Stimulated activated CD4-positive, alpha-beta T cell treated with anti-CD3 and anti-CD28 coated beads, Interleukin-4, amount 100 ng/mL, for 24 hours (primary cell): ENCODE measurements at places on chromosomes 5 and 9.

- DNase-seq, result no peak
Measured at GRCh38 chr9:107730666-107731065, 241.1 kb upstream of the KLF4 start.

DNA sequence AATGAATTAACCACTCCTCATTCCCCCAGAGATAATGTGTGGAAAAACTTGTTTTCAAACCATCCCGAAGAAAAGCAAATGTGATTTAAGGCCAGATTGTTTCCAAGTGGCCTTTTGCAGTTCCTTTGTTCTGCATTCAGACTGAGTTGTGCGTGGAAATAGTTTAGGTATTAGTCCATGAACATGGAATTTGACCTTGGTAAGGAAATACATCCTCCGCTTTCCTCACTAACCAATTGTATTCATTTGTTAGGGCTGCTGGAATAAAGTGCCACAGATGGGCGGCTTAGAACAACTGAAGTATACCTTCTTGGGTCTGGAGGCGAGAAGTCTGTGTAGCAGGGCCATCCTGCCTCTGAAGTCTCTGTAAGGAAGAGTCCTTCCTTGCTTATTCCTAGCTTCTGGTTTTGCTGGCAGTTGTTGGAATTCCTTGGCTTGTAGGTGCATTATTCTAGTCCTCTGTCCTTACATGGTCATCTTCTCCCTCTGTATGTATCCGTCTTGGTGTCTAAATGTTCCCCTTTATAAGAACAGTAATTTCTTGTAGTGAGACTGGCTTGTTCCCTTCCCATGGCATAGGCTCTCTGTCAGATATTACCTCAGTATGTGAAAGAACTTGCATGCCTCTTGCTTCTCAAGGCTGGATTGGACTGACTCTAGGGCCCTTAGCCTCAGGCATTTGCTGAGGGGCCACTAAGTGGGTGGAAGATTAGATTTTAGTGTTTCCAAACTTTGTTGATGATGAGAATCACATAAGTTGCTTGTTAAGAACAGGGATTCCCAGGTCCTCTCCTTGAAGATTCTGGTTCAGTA lies 53.9 kb downstream of the RAI14 start:
- DNase-seq, result no peak

- no peak for DNase-seq
Measured at GRCh38 chr5:91438871-91439270, 55.8 kb upstream of the ARRDC3 start.

- no peak for DNase-seq
Measured at GRCh38 chr9:129473523-129474244, 147.2 kb downstream of the C9orf50 start.

DNA sequence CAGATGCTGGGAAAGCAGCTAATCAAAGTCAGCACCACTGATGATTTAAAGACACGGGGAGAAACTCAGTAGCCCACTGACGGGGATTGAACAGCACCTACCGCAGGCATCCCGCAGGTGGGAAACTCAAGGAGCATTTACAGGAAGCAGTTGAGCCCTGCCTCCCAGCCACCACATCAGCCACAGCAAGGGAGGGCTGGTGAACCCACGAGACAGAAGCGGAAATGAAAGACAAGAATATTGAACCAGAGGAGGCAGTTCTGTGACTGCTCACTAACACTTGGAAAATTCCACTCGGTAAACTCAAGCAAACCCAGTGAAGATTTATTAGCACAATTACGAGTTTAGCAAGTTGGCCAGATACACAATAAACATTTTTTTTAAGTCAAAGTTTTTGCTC lies 10.6 kb upstream of the FAM163B start:
- peak; percentile 49 for DNase-seq

DNA sequence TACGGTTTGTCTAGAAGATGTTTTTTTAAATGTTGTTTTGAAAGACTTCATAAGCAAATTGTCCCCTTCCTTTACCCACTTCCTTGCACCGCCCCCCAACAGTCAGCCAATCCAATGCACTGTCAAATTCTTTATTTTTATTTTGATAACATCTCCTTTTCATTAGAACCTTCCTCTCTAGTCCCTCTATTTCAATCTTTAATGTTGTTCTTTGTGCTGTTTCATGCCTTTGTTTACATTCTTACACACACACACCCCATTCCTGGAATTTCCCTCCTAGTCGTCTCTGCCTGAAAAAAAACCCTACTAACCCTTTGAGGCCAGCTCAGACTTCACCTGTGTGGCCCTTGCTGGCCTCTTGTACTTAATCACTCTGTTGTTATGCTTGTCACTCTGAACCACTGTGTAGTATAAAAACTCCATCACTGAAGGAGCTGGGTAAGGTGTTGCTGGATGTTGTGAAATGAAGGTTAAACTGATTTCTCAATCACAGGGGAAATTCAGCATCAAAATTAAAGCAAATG lies 133.4 kb downstream of the UGCG start:
- no peak for DNase-seq

DNA sequence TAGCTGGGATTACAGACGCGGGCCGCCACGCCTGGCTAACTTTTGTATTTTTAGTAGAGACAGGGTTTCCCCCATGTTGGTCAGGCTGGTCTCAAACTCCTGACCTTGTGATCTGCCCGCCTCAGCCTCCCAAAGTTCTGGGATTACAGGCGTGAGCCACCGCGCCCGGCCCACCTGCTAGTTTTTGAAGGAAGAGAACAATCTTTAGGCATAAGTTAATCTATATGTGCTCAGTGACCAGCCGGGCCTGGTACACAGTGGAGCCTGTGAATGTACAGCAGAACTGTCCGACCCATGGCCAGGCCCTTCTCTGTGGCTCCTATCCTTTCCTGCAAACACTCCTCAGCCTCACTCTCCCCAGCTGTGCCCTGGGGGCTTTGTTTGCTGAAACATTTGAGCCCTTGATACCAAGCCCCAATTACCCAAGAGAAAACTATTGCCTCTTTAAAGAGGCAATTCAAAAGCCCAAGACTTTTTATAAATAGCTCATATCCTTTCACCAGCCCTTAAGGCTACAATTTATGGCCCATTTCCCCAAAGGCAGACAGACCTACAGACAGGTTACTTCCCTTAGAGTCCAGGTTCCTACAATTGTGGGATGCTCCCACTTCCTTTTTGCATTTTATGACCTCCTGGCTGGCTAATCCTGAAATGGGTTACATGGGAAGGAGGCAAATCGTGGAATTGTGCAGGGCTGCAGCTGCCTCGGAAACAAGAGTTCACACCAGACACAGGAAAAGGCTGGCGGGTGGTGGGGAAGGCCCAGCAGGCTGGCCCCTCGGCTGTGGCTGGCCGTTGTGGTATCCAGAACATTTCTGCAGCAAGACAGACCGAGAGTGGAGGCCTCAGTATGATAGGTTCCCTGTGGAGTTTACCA lies 37.5 kb downstream of the SPRY4 start:
- no peak for DNase-seq

GRCh38 chr9:259405-260404 lies 45.0 kb downstream of the DOCK8 start:
- no peak for DNase-seq

DNA sequence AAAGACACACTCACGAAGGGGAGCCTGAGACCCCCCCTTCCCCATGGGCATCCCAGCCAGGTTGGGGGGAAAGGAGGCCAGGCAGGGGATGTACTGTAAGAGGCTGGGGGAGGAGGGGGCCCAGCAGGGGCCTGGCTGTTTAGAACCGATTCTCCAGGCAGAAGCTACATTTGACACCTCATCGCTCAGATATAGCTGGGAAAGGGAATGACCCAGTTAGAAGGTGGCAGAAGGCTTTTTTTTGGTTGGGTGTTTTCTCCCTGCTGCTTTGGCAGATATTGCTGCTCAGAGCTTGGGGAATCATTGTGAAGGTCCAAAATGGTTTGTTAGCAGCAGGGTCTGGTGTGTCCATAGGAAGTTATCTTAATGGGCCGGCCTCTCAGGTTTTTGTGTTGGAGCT lies 6.0 kb downstream of the CDX1 start:
- no peak for DNase-seq

DNA sequence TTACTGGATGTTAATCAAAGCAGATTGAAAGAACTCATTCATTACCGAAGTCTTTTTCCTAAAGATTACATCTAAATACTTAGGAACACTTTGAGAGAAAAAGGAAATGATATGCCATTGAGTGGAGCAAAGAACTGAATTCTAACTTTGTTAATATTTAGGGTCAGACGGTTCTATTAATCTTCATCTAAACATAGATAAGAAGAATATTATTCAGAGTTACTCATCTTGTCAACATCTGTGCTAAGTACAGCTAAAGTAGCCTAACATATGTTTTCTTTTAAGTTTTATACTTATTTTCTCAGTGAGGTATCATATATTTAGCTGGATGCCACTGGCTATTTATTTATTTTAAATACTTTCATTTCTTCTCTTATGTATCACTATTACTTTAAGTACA lies 1763.7 kb downstream of the EFNA5 start:
- no peak for DNase-seq

DNA sequence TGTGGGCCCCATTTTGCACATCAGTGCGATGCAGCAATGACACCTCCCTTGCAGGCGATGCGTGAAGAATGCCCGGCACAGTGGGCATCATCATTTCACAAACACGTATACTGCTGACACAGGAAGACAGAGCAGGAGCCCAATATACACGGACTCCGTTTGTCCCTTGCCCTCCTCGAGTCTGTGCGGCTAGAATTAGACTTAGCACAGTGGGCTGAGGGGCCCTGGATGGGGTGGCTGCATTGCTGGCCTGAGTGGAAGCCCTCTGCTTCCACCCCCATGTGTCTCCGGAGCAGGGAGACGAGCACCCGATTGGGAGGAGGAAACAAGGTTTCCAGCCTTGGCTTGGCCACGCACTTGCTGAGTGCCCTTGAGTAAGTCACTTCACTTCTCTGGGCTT lies 40.8 kb downstream of the GSN start:
- no peak for DNase-seq

DNA sequence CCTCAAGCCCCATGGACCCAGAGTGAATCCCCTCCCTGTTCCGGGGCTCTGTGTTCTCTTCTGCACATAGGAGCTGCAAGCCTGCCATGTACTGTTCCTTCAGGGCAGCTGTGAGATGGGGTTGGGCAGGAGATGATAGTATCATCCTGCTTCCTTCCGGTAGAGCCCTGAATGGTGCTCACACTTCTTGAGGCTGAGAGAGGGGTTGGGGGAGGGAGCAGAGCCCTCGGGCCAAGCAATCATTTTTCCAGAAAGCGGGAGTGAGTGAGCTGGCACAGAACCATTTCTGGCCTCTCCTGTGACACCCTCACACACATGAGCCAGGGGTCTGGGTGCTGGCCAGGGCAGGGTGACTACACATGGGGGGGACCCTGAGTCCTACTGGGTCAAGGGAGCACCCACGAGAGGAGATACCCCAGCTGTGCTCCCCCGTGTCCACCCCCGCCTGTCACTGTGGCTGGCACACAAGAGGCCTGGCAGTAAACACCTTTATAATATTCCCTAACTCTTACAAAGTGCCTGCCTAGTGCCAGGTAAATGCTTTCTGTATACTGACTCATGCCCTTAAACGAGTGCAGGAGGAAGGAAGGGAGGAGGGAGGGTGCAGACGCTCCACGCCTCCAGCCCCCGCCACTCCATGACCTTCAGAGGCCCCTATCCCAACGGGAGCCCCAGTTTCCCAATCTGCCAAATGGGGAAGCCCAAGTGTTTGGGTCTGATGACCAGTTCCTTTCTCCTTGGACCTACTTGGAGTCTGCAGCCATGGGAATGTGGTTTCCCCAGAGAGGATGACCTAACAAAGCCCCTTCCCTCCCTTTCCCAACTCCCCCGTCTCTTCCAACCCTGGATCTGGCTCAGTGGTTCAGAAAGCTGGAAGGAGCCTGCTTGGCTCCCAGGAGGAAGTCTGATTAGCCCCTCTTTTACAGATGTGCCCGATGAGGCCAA lies 15.5 kb downstream of the AKNA start:
- no peak for DNase-seq

- no peak for DNase-seq
Measured at GRCh38 chr5:167208911-167209310, 1082.5 kb upstream of the WWC1 start.

DNA sequence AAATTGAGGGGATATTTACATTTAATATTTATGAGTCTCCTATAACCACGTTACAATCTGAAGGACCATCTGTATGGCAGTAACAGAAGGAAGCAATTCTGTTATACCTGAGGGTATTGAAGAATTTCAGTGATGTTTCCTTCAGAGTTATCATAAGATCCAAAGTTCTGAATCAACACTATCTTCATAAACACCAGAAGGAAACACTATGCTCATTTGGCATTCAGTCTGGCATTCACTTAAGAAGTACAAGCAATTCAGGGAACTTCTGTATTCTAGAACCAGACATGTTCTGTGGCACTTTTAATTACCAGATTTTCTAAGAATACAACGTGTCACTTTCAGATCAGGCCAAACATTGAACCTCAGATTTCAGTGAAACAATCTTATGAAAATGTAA lies 9.6 kb downstream of the DAB2 start:
- no peak for DNase-seq

DNA sequence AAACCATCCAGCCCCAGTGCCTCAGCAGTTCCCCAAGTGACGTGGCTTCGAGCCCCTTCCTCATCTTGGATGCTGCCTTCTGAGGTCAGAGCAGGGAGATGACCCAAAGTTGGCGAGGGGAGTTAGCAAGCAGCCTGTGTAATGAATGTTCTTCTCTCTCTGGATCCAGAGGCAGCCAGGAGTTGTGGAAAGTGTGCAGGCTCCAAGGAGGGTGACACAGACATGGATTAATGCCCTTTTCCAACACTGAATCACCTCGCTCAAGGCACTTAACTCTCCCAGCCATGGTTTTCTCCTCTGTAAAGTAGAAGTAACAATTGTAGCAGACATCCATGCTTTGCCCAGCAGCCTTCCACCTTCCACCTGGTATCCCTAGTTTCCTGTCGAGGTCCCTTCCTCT lies 64.6 kb upstream of the HAND1 start:
- no peak for DNase-seq

DNA sequence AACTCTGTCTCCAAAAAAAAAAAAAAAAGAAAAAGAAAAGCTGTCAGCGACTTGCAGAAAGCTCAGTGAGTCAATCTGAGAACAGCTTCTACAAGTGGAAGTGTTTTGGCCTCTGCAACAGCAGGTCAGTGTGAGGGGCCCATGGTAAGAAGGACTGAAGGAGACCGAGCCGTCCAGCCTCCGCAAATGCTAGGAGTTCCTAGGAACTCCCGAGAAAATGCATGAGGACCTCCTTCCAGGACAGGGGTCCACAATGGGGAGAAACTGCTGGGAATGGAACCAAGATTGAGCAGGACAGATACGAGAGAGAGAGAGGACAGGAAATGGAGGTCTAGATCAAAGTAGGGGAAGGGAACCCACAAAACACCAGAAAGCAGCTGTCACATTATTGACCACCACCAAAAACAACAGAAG lies 180.5 kb downstream of the CRB2 start:
- DNase-seq, result no peak
